ENCODE measurements at places on chromosomes 6 and 20.

GRCh38 chr20:2207770-2208097, 88.1 kb upstream of the TGM3 start:
- no peak for DNase-seq

GRCh38 chr20:58996226-58996611, 10.8 kb downstream of the CTSZ start:
- DNase-seq = no peak

- no peak for DNase-seq
Measured at GRCh38 chr20:40980106-40980827, 48.4 kb upstream of the TOP1 start.

- no peak for DNase-seq
Measured at GRCh38 chr6:89618026-89618425, 20.5 kb downstream of the LYRM2 start.

DNA sequence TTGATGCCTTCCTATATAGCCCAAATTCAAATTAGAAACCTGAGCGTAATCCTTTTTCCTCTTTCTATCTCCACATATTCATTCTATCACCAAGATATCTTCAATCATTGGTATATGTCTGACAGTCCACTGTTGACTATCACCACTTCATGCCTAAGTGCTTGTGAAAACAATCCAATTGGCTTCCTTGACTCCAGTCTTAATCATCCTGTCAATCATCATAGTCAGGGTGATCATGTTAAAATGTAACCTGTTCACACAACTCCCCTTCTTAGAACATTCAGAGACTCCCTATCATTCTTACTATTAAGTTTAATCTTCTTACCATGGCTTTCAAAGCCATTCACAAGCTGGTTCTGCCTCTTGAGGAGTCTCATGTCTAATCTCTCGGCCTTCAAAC, 616.7 kb downstream of the PHF3 start:
- DNase-seq = no peak

DNA sequence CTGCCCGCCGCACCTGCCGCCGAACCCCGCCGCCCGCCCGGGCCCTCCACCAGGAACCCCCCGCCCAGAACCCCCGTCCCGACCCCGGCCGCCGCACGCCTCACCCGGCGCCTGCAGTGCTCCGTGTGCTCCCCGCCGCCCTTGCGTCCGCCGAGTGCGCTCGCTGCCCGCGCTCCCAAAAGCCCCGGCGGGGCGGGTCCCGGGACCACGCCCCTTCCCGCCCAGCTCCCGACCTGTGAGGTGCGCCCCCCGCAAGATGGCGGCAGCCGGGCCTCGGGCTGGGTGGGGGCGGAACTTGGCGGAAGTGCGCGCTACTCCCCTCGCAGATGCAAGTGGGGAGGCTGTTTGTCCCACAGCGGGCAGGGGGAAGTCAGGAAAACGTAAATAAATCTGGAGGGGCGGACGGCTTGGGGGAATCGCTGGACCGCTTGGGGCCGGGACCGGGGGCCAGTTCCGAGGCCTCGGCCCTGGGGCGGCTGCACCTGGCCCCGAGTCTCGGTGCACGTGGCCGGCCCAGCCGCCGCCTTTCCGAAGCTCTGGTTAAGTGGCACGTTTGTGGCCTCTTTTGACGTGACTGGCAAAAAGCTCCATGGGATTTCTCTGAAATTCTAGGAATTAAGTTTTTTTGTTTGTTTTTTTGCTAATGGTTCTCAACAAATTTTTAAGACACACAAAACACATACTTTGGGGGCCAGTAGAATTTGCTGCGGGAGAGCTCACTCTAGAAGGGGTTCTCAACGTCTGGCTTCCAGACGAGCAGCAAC, at the start of gene EZR:
EZR (minus strand) TSS at position 156 of the 764 bp plus-strand sequence. CDS start 1,275 bp downstream, outside the sequence.
- peak; percentile 95 for DNase-seq

GRCh38 chr20:41174373-41174772, 37.0 kb downstream of the PLCG1 start:
- no peak for DNase-seq

- DNase-seq = peak; percentile 93
Measured at GRCh38 chr6:3751730-3752530, 417 bp upstream of the PXDC1 start.
